H1 (cell line): ENCODE measurements at places on chromosomes 1 and 21. TPM values are rescaled to one million over a fixed set of nuclear protein-coding genes. Genes with fewer than 3 reads are reported as not detected.

- no peaks in the 10 kb centered on the region for H3K27me3 ChIP-seq
- H3K4me1 ChIP-seq, result peaks cover 3% of the 10 kb centered on the region
- peaks cover 19% of the 10 kb centered on the region; the same call in 1 of the 2 replicates for H3K36me3 ChIP-seq
- peak within 1 kb of the TSS; percentile 96 for H3K27ac ChIP-seq
- H3K4me3 ChIP-seq, result peak within 1 kb of the TSS; percentile 83
- DNase-seq, result no peak
Measured at GRCh38 chr1:96721416-96722160, at the start of gene PTBP2. Gene PTBP2, plus strand, starts transcription at chr1:96721784. Its CDS starts 81 bp downstream, at chr1:96721865.

- DNase-seq, result no peak
- H3K4me1 ChIP-seq, result no peaks in the 10 kb centered on the region
- no peak overlapping the region for H3K4me3 ChIP-seq
- no peaks in the 10 kb centered on the region for H3K27me3 ChIP-seq
- H3K36me3 ChIP-seq, result no peaks in the 10 kb centered on the region
Measured at GRCh38 chr1:70483342-70483741, 72.3 kb downstream of the CTH start.

- H3K4me3 ChIP-seq, result no peak overlapping the region
- no peaks in the 10 kb centered on the region for H3K27me3 ChIP-seq
- H3K4me1 ChIP-seq, result no peaks in the 10 kb centered on the region
- DNase-seq, result no peak
Measured at GRCh38 chr1:227622739-227623475, 59.6 kb downstream of the ZNF678 start.

- no peak overlapping the region for H3K27ac ChIP-seq
- H3K36me3 ChIP-seq, result no peaks in the 10 kb centered on the region
- H3K4me3 ChIP-seq, result no peak overlapping the region
- no peak for DNase-seq
- H3K4me1 ChIP-seq, result no peaks in the 10 kb centered on the region
Measured at GRCh38 chr21:38123626-38124025, 133.2 kb upstream of the KCNJ15 start.

- no peaks in the 10 kb centered on the region for H3K36me3 ChIP-seq
- no peaks in the 10 kb centered on the region for H3K27me3 ChIP-seq
- no peak overlapping the region for H3K4me3 ChIP-seq
- DNase-seq, result no peak
- H3K27ac ChIP-seq, result no peak overlapping the region
- H3K4me1 ChIP-seq, result no peaks in the 10 kb centered on the region
Measured at GRCh38 chr21:18630446-18630845, 226.9 kb upstream of the TMPRSS15 start.

GRCh38 chr1:56403321-56403720 is 176.0 kb downstream of the PLPP3 start:
- H3K4me3 ChIP-seq, result no peak overlapping the region
- H3K36me3 ChIP-seq, result no peaks in the 10 kb centered on the region
- H3K27ac ChIP-seq, result no peak overlapping the region
- DNase-seq, result no peak

- H3K27me3 ChIP-seq, result peaks cover 30% of the 10 kb centered on the region
- H3K27ac ChIP-seq, result no peak overlapping the region
- DNase-seq, result no peak
Measured at GRCh38 chr1:202645097-202645476, 65.2 kb downstream of the SYT2 start.

DNA sequence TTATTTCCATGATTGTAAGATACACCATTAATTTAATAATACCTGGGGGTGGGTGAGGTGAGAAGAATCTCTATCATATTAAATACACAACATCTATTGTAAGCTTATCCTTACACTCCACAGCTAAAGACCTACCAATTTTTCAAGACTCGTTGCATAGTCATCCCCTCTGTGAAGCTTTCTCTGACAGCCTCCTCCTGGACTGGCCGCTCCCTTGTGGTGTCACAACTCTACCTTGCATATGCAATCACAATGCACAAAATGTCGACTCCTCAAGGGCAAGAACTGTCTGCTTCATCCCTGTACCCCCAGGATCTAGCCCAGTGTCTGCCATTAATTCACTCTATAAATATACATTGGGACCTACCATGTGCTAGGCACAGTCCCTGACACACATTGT is 2.4 kb upstream of the PTGFRN start:
- H3K4me3 ChIP-seq, result no peak overlapping the region
- H3K27ac ChIP-seq, result no peak overlapping the region
- H3K36me3 ChIP-seq, result no peaks in the 10 kb centered on the region

DNA sequence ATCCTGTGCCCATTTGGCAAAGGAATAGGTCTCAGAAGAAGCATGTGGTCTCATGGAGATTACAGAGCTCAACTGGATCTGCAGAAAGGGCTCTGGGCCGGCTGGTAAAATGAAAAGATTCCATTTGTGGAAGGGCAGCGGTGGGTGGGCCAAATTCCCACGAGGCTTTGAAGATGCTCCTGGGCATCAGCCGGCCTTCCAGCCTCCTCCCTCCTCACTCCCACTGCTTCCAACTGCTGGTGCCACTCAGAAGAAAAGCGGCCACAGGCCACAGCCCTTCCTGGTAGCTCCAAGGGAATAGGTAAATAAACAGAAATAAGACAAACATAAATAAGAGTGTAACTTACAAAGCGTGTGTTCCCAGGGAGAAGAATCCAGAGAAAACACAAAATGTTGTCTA is 136.3 kb upstream of the SLC44A3 start:
- no peak overlapping the region for H3K4me3 ChIP-seq
- H3K4me1 ChIP-seq, result no peaks in the 10 kb centered on the region; the same call in 1 of the 2 replicates
- no peak for DNase-seq
- H3K27ac ChIP-seq, result no peak overlapping the region
- no peaks in the 10 kb centered on the region for H3K27me3 ChIP-seq
- H3K36me3 ChIP-seq, result no peaks in the 10 kb centered on the region

GRCh38 chr1:9821710-9822109 is 2.1 kb downstream of the CLSTN1 start:
- no peak overlapping the region for H3K27ac ChIP-seq
- H3K27me3 ChIP-seq, result no peaks in the 10 kb centered on the region
- no peak for DNase-seq

DNA sequence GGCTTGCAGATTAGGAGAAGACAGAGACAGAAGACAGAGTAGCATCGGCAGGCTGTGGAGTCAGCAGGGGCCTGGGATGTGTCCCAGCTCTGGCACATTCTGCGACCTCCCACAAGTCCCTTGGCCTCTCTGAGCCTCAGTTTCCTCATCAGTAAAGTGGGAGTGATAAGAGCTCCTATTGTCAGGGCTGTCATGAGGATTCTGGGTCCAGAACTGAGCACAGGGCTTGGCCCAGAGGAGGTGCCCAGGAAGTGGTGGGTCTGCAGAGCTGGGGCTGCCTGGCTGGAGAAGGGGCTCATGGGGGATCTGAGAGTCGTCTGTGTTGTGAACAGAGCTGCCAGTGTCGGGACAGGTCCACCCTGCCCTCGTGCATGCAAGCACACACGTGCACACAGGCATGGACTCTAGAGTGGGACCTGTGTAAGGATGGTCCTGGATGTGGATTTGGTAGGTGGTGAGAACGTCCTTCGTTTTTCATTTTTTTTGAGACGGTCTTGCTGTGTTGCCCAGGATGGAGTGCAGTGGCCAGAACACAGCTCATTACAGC is 262.9 kb downstream of the PTPRU start:
- no peak overlapping the region for H3K4me3 ChIP-seq
- no peaks in the 10 kb centered on the region for H3K27me3 ChIP-seq
- DNase-seq, result no peak
- H3K36me3 ChIP-seq, result no peaks in the 10 kb centered on the region
- no peak overlapping the region for H3K27ac ChIP-seq

- no peak overlapping the region for H3K27ac ChIP-seq
- H3K27me3 ChIP-seq, result no peaks in the 10 kb centered on the region
- no peak overlapping the region for H3K4me3 ChIP-seq
- no peaks in the 10 kb centered on the region for H3K4me1 ChIP-seq
- H3K36me3 ChIP-seq, result no peaks in the 10 kb centered on the region
Measured at GRCh38 chr1:84429231-84429630, 30.9 kb downstream of the DNASE2B start.

GRCh38 chr1:243325305-243325890 is 69.6 kb downstream of the SDCCAG8 start:
- H3K27ac ChIP-seq, result no peak overlapping the region
- no peaks in the 10 kb centered on the region for H3K4me1 ChIP-seq
- H3K36me3 ChIP-seq, result no peaks in the 10 kb centered on the region
- H3K27me3 ChIP-seq, result no peaks in the 10 kb centered on the region

- no peaks in the 10 kb centered on the region for H3K36me3 ChIP-seq
- no peak overlapping the region for H3K4me3 ChIP-seq
- H3K27me3 ChIP-seq, result no peaks in the 10 kb centered on the region
- no peak overlapping the region for H3K27ac ChIP-seq
- no peaks in the 10 kb centered on the region for H3K4me1 ChIP-seq
Measured at GRCh38 chr1:65963156-65963888, 170.6 kb downstream of the PDE4B start.

DNA sequence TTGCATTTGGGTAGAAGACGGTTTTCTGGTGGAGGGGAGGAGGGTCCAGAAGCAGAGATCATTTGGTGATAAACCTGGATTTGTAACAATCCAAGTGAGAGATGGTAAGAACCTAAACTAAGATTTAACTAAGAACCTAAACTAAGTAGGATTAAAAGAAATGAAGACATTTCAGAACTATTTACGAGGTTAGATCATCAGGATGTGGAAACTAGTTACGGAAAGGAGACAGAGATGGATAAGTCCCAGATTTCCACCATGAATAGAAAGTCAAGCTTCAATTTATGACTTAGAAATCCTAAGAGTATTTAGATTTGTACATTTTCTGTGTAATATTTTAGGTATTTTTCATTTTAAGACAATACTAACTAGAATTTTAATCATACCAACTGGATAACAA is 86.3 kb downstream of the SEC16B start:
- no peak overlapping the region for H3K27ac ChIP-seq
- no peak for DNase-seq
- H3K4me1 ChIP-seq, result no peaks in the 10 kb centered on the region

DNA sequence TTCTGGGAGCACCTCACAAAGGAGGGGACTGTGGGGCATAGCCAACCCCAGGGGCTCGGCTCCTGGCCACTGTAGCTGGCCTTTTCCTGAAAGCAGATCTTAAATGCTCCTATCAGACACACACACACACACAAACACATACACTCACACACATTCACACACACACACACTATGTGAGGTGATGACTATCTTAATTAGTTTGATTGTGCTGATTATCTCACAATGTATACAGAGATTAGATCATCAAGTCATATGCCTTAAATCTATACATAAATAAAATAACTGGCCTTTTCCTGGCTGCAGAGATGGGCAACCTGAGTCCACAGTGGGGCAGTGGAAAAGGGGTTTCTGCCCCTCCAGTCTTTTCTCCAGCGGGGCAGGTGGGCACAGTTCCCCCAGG is 27.1 kb downstream of the LGR6 start:
- no peaks in the 10 kb centered on the region for H3K4me1 ChIP-seq
- H3K27ac ChIP-seq, result no peak overlapping the region
- no peak for DNase-seq
- H3K27me3 ChIP-seq, result no peaks in the 10 kb centered on the region
- no peaks in the 10 kb centered on the region for H3K36me3 ChIP-seq

DNA sequence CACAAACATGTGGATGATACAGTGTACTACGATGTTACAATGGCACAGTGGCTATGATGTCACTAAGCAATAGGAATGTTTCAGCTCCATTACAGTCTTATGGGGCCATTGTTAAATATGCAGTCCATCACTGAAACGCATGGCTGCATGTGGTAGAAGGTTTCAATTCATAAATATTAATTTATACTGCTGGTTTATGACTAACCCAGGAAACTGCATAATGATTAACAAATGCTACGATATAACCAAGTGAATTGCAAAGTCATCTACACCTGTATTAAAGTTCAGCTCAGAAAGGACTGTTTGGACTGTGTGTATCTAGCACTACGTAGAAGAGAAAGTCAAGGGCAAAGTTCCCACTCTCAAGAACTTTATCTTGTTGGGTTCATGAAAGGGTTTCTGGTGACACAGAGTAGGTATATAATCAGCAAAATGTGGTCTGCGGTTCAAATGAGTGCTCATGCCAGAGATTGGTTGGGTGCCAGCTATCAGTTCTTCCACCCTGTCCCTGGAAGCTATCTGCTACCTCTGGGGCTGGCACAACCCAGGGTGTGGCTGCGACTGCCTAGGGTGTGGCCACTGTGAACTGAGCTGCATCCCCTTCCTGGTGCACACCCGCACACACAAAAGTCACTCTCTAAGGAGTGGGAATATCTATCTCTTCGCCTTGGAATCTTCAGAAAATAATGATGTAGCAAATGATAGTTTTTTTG is 14.8 kb downstream of the MGST3 start:
- no peaks in the 10 kb centered on the region for H3K4me1 ChIP-seq
- H3K27ac ChIP-seq, result no peak overlapping the region
- H3K4me3 ChIP-seq, result no peak overlapping the region
- H3K27me3 ChIP-seq, result no peaks in the 10 kb centered on the region

GRCh38 chr1:184405094-184405800 is 18.4 kb downstream of the C1orf21 start:
- H3K4me3 ChIP-seq, result no peak overlapping the region
- no peaks in the 10 kb centered on the region for H3K36me3 ChIP-seq
- H3K27ac ChIP-seq, result no peak overlapping the region
- no peak for DNase-seq
- H3K4me1 ChIP-seq, result peaks cover 2% of the 10 kb centered on the region; the same call in 1 of the 2 replicates
- H3K27me3 ChIP-seq, result no peaks in the 10 kb centered on the region

DNA sequence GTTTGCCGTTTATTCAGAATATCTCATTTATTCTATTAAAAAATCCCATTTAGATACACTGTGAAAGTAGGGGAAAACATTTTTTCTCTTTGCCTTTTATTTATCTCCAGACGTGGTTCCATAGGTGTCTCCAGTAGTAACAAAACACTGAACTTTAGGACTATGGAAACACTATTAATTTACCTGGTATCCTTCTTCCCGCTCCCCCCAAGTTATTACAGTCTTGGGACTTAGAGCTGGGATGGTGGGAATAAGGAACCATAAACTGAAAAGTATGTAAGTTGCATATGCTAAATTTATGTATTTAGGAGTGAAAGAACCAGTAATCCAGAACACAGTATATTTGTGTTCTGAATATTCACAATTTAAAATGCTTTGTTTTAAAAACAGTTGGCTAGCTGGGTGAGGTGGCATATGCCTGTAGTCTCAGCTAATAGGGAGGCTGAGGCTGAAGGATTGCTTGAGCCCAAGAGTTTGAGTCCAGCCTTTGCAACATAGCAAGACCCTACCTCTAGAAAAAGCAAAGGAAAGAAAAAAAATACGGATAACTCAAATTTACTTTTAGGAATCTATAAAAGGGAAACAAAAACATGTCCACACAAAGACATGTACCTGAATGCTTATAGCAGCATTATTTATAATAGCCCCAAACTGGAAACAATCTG is 3.1 kb downstream of the DNAJB4 start:
- H3K27ac ChIP-seq, result no peak overlapping the region
- DNase-seq, result no peak
- H3K27me3 ChIP-seq, result no peaks in the 10 kb centered on the region
- H3K36me3 ChIP-seq, result no peaks in the 10 kb centered on the region
- H3K4me3 ChIP-seq, result no peak overlapping the region

- no peak overlapping the region for H3K4me3 ChIP-seq
- no peaks in the 10 kb centered on the region for H3K36me3 ChIP-seq
- H3K4me1 ChIP-seq, result peaks cover 6% of the 10 kb centered on the region; the same call in 1 of the 2 replicates
- no peaks in the 10 kb centered on the region for H3K27me3 ChIP-seq
Measured at GRCh38 chr1:80158771-80159170, 1152.2 kb upstream of the ADGRL4 start.

TNFRSF25 gene
- 9.3 and 10.7 TPM in 2 replicates for total RNA-seq

GJA8 gene
- not detected in 2 replicates for total RNA-seq

PADI4 gene
- total RNA-seq, result not detected in 2 replicates

NPPA gene
- total RNA-seq, result not detected in 2 replicates

PIGP gene
- total RNA-seq, result 11.3 and 12.9 TPM in 2 replicates

SMIM11 gene
- 1.0 and 20.2 TPM in 2 replicates for total RNA-seq

CHAF1B gene
- total RNA-seq, result 22.0 and 23.1 TPM in 2 replicates

FAM151A gene
- not detected in 2 replicates for total RNA-seq

SH2D5 gene
- total RNA-seq, result 18.3 and 18.4 TPM in 2 replicates

XCL2 gene
- total RNA-seq, result not detected in 2 replicates

TTC34 gene
- total RNA-seq, result 0.36 and 0.50 TPM in 2 replicates
